ENCODE measurements at places on chromosomes 3 and 15.
A peak's percentile ranks its signal among the peaks of the same experiment; 100 is the strongest.

DNA sequence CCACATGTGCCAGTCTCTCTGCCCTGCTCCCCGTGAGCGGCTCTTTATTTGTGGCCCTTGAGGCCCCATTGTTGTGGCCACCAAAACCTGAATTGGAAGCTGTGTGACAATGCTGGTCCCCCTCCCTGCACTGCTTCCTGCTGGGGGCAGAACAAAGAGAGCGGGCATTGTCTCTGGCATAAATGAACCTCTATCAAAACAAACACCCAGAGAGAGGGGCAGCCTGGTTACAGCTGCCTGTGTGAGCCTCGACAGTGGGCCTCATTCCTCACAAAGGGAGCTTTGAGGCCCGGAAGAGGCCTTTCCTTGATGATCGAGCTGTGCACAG lies 152.9 kb downstream of the IGF1R start:
- peak; percentile 83 for DNase-seq

- DNase-seq, result no peak
Observed at GRCh38 chr15:68885070-68885469, 45.3 kb upstream of the SPESP1 start.

GRCh38 chr3:180700941-180701340 lies 21.7 kb upstream of the CCDC39 start:
- no peak for DNase-seq

DNA sequence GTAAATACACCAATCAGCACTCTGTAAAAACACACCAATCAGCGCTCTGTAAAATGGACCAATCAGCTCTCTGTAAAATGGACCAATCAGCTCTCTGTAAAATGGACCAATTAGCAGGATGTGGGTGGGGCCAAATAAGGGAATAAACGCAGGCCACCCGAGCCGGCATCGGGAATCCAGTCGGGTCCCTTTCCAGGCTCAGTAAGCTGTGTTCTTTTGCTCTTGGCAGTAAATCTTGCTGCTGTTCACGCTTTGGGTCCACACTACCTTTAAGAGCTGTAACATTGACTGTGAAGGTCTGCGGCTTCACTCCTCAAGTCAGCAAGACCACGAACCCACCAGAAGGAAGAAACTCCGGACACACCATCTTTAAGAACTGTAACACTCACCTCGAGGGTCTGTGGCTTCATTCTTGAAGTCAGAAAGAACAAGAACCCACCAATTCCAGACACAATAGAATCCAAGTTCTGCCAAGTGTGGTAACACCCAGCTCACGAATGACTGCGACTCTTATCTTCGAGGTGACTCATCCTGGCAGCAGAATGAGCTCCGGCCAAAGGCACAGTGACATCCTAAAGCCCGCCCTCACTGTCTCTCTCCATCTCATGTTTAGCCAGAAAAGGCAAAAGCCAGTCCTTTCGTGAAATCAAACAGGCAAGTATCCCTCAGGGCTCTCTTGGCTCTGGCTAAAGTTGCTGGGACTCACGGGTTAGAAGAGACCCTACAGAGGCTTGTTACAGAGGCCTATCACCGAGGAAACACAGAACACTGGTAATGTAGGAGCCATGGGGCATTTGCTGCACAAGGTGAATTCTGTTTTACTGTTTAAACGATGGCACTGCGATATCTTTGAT lies 155.2 kb downstream of the FAM43A start:
- no peak for DNase-seq

DNA sequence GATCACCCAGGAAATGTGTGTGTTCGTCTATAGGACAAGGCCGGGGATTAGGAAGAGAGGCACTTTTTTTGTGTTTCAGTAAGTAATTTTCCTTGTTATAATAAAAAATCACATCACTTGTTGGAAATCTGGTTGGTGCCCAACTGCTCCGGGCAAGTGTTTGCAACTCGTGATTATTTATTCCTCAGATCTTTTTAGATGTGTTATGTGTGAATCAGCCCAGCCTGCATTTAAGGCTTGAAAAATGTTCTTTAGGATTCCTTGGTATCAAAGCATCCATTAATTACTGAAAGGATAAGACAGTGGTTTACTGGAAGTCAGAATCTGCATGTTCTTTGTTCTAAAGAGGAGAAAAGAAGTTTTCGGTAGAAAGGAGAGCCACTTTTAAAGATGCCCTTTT lies 345.6 kb downstream of the FEZF2 start:
- DNase-seq, result no peak

DNA sequence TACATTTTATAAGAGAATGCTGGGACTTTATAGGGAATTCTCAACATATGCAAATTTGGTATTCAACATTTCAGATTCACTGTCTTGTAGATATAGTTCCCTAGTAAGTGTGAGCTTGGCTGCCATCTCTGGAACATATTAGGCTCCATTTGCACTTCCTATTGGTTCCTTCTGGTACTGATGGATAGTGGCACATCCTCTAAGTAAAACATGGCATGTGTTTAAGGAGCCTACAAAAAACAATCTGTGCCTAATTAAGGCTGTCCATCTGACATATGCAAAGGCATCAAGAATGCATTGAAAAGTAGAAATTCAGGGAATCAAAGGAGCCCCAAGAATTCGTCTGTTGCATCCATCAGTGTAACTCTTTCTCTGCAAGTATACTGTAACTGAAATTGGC lies 344.1 kb downstream of the UNC13C start:
- DNase-seq, result no peak

- no peak for DNase-seq
Observed at GRCh38 chr3:150666167-150666566, 37.6 kb downstream of the ERICH6 start.

DNA sequence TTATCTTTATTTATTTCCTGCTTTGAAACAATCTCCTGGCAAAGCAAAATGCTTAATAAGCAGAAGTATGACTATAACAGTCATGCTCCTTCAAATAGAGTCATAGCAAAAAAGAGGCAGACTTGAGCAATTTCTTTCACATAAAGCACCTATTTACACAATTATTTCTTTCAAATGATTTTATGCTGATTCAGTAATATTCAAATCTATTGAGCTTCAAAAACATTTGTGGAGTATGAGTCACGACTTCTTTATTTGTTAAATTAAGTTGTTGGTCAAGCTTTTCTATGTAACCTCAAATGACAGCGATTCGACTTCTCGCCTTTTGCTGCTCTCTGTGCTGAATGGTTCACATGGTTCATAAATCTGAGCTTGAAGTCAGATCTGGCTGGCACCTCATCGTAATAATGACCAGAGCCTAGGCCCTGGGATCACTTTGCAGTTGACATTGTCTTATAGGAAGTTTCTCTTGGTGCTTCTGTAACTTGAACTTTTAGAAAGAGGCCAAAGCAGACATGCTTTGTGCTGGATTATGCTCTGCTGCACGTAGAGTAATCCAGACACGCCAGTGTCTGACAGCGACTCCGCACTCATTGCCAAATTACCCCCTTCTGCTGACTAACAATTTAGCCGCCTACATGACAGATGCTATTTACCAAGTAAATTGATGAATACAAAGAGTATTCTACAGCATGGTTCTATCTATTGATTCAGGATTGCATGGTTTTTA lies 139.0 kb downstream of the MCTP2 start:
- peak; percentile 96 for DNase-seq

GRCh38 chr15:77243135-77243534 lies 172.2 kb upstream of the TSPAN3 start:
- no peak for DNase-seq

DNA sequence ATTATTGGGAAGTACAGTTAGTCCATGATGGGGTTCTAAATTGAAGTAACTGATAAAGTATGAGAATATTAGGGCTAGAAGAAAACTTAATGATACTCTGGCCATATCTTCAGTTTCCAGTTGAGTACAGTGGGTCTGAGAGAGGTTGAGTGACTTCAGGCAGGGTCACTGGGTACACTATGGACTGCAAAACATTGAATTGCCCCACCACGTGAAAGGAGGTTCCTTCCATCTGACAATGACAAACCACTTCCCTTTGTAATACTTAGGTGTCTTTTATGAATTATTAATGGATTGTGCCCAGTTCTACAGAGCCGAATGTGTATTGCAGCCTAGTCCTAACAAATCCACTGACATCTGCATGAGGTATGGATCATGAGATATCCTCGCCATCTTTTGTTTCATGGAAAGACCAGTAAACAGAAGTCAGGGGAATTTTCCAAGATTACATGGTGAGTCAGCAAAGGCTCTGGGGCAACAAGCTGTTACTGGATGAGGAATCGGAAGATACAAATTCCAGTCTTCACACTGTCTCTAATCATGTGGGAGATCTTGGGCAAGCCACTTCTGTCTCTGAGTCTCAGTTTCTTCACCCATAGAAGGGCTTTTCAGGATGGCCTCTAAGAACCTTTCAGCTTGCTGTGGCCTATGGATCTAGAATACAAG lies 66.5 kb upstream of the BCL6 start:
- DNase-seq, result no peak

GRCh38 chr15:71883447-71883846 lies 73.1 kb downstream of the NR2E3 start:
- DNase-seq, result no peak

- no peak for DNase-seq
Observed at GRCh38 chr3:24363242-24363641, 131.4 kb downstream of the THRB start.

DNA sequence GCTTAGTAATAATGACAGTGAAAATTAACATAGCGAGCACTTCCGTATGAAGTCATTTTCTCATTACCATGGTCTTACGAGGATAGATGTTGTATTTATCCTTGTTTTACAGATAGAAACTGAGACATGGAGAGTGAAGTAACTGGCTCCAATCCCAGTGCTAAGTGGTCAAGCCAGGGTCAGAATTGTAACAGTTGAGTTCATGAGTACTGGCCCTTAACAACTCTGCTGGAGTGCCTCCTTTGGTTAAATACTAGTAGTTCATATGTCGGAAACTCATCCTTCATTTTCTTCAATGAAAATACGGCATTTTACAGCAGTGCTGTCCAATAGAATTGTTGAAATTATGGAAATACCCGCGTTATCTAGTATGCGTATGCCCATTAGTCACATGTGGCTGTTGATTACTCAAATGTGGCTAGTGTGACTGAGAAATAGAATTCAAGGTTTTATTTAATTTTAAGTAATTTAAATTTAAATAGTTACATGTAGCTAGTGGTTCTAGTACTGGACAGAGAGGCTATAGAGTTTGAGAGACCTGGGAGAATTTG lies 32.5 kb downstream of the FNDC3B start:
- no peak for DNase-seq

DNA sequence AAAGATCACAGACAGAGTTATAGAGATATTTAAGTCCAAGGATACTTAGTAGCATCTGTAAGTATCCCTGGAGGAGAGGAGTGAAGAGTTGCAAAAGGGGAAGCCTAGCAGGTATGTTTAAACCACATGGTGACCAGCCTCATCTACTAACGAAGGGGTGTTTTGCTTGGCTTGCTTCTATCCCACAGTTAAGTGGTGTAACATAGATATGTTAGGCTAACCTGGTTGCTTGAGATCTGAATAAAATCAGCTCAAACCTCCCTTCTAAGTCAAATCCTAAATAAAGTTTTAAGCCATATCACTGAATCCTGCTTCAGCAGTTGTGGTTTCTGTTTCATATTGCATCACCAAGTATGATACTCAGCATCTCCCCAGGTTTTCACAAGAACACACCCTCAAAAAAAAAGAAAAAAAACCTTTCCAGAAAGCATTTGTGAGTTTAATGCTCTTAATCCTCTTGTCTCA lies 880.2 kb downstream of the ROBO1 start:
- no peak for DNase-seq

GRCh38 chr15:52615302-52615701 lies 46.5 kb upstream of the ARPP19 start:
- DNase-seq, result no peak

GRCh38 chr3:20739814-20740213 lies 553.8 kb upstream of the SGO1 start:
- DNase-seq, result no peak

- no peak for DNase-seq
Observed at GRCh38 chr15:63136742-63137141, 15.1 kb downstream of the LACTB start.

- DNase-seq, result no peak
Observed at GRCh38 chr15:78457101-78457500, 19.1 kb downstream of the IREB2 start.

Data from NCI-H2081 (cell line).